ENCODE measurements at places on chromosomes 11 and 22. TPM values are rescaled to one million over a fixed set of nuclear protein-coding genes. Genes with fewer than 3 reads are reported as not detected.

OR52I1 gene
- not detected for total RNA-seq

RAG1 gene
- total RNA-seq, result 0.52 TPM

FGF3 gene
- not detected for total RNA-seq

CALCA gene
- total RNA-seq, result not detected

MED15 gene
- 93.5 TPM for total RNA-seq

KCNQ1 gene
- 12.7 TPM for total RNA-seq

ANKRD13D gene
- total RNA-seq, result 48.4 TPM

PNPLA3 gene
- not detected for total RNA-seq

PNPLA2 gene
- total RNA-seq, result 81.0 TPM

SCN3B gene
- total RNA-seq, result not detected

KRTAP5-7 gene
- total RNA-seq, result 0.10 TPM

FOLR2 gene
- total RNA-seq, result 3.3 TPM

TEX12 gene
- total RNA-seq, result 0.63 TPM

FREY1 gene
- total RNA-seq, result 1.6 TPM

CD3G gene
- total RNA-seq, result 49.7 TPM

P2RY6 gene
- 0.42 TPM for total RNA-seq

Data from mononuclear cell (primary cell).